Activated gamma-delta T cell treated with anti-CD3 and anti-CD28 coated beads, Interleukin-2, amount 50 U/mL, for 16 hours (primary cell): ENCODE measurements at places on chromosomes 7 and 10.

- no peak for DNase-seq
Observed at GRCh38 chr10:80318742-80319141, 29.3 kb upstream of the MAT1A start.

DNA sequence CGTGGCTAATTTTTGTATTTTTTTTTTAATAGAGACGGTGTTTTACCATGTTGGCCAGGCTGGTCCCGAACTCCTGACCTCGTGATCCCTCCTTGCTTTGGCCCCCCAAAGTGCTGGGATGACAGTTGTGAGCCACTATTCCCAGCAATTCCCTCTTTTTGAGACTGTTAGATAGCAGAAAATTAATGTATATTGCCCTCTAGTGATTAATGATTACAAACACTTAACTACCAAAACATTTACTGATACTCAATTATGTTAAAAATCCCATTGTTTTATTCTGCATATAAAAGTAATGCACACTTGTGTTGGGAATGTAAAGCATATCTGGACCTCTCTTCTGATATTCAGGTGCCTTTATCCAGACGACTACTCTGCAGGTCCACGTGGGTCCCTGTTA, 41.2 kb upstream of the COBL start:
- DNase-seq, result no peak

DNA sequence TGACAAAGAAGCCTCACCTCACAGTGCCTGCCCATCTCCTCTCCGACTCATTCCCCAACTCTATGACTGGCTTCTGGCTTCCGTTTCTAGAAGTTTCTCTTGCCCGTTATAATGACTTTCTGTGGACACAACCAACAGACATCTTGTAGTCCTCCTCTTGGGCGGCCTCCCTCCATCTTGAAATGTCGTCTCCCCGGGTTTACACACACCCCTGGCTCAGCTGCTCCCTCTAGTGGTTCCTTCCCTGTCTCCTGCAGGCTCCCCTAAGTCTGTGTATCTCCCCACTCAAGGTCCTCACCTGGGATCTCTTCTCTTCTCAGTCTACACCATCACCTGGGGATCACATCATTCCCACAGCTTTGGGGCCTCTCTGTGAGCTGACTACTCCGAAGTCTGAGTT, 123.4 kb upstream of the NEBL start:
- DNase-seq, result no peak

DNA sequence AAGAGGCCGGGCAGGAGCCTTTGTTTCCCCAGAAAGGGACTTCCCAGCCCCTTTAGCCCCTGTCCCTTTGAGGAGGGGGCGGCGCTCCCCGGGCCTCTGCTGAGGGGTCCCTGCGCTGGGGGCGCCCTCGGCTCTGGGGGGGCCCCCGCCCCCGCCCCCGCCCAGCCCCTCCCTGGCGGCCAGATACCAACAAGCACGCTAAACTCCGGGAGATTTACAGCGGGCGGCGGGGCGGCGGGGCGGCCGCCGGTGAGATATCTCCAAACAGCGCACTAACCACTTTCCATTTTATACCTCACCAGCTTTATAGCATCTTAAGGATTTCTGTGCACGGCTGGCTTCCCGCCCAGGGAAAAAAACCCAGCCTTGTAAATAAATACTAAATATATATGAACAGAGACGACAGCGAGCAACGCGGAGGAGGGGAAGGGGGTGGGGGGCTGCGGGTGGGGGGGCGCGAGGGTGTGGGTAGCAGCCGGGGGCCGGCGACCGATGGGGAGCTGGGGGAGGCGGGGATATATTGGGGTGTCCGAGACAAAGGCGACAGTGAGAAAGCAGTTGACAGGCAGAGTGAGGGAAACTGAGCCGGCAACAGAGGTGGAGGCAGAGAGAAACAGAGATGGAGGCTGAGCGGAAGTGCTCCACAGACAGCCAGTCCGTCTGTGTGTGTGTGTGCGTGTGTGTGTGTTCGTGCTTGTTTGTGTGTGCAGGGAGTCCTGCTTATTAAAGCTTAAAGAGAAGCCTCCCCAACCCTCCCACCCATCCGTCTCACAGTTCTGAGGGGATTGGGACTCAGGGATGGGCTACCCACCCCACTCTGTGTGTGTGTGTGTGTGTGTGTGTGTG, 85.8 kb downstream of the HIF1AN start:
- DNase-seq, result peak; percentile 7

GRCh38 chr7:93030605-93031225, 87.1 kb downstream of the SAMD9 start:
- DNase-seq, result no peak

DNA sequence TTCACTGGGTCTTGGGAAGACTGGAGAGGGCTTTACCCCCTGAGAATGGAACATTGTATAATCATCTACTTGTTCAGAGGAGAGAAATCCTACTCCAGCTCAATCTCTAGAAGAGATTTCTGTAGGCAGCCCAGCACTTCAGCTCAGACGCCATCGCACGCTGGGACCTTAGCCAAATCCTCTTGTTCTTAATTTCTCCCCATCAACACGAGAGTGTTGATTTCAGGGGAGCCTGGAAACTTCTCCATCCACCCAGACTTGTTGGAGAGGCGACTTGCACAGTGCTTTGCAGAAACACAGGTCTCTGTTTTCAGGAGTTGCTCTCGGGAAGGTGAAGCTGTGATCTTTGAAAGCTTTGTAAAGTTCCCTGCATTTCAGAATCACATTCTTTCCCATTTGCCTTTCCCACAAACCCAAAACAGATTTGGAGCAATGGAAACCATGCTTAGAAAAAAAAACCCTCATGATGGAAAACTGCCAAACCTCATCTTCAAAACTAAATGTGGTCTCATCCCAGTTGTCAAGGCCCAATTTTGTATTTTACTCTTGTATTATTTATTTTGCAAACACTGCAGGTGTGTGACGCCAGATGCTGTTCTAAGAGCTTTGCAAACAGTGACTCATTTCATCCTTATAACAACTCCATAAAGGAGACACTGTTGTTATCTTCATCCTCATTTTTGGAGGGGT, 60.9 kb downstream of the CALML3 start:
- no peak for DNase-seq

GRCh38 chr7:24713039-24713793, 44.0 kb downstream of the GSDME start:
- DNase-seq, result no peak

- no peak for DNase-seq
Observed at GRCh38 chr10:19970717-19971116, 154.5 kb downstream of the PLXDC2 start.

- DNase-seq, result no peak
Observed at GRCh38 chr7:133633055-133633454, 380.2 kb downstream of the EXOC4 start.

GRCh38 chr10:33377658-33378025, 43.2 kb upstream of the NRP1 start:
- DNase-seq, result no peak

GRCh38 chr7:46663025-46663424, 742.0 kb upstream of the IGFBP3 start:
- no peak for DNase-seq
